Stimulated activated CD8-positive, alpha-beta memory T cell treated with anti-CD3 and anti-CD28 coated beads, Interleukin-2, amount 100 ng/mL, for 1 hour (primary cell): ENCODE measurements at places on chromosomes 4 and X.

- no peak for DNase-seq
These were observed 52.7 kb downstream of the SPINK2 start for GRCh38 chr4:56768763-56769162.

DNA sequence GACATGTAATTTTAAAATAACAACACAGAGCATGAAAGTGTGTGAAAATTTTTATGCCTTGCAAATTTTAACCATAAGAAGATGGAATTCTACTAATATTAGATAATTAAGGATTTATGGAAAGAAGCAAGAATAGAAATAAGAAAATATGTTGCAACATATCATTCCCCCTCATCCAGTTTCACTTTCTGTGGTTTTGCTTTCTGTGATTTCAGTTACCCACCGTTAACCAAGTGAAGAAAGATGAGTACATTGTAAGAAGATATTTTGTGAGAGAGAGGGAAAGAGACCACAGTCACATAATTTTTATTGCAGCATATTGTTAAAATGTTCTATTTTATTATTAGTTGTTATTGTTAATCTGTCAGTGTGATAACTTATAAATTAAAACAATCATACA lies 77.9 kb downstream of the ADAM29 start:
- DNase-seq: no peak

- DNase-seq: no peak
These were observed 48.7 kb downstream of the NOP14 start for GRCh38 chr4:2914256-2915126.

DNA sequence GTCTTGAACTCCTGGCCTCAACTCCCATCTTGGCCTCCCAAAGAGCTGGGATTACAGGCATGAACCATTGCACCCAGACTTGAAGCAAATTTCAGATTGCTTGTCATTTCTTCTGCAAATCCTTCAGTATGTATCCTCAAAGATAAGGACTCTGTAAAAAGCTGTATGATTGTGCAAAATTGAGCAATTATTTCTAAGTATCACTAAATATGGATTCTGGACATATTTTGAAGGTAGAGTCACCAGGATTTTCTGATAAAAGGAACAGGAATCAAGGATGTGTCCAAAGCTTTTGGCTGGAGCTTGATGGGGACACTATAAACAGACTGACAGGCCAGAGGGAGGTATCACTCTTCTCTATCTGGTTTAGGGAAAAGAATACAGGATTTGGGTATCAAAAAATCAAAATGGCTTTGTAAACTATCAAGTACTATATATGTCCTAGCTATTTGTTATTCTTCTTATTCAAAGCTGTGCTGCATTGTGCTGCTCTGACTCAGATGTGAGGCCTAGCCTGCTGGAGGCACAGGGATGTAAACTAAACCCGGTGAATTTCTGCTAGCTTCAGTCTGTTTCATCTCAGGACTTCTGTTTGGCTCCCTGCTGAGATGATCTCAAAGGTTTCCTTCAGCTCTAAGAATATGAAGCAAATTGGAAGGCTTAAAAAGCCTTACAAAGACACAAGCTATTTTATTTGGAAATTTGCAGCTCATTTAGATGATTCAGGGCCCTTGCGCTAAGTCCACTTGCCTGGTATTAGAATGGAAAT lies 8.3 kb downstream of the RPS4X start:
- DNase-seq: no peak

- DNase-seq: no peak
These were observed 3.5 kb downstream of the BCOR start for GRCh38 chrX:40094041-40094899.

DNA sequence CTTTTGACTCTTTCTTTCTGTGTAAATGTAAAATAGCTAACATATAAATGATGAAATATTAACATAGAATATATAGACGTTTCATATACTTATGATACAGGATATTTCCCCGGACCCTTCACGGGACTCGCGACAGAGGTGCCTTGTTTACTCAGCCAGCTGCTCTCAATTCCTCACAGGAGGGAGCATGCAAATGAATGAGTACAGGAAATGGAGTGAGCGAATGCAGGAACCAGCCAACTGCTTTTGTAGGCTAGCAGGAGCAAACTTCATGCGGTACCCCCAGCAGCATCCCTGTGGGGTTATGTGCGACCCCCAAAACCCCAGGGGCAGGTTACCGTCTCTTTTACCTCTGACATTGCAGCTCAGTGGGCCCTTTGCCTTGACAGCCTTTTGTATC lies 110.3 kb upstream of the PDHA2 start:
- DNase-seq: no peak

- DNase-seq: no peak
These were observed 23.6 kb upstream of the GLOD5 start for GRCh38 chrX:48737940-48738339.

- DNase-seq: no peak
These were observed 1.2 kb downstream of the HHIP start for GRCh38 chr4:144647095-144647561.

GRCh38 chrX:119273420-119274192 lies 37.5 kb downstream of the PGRMC1 start:
- DNase-seq: no peak

DNA sequence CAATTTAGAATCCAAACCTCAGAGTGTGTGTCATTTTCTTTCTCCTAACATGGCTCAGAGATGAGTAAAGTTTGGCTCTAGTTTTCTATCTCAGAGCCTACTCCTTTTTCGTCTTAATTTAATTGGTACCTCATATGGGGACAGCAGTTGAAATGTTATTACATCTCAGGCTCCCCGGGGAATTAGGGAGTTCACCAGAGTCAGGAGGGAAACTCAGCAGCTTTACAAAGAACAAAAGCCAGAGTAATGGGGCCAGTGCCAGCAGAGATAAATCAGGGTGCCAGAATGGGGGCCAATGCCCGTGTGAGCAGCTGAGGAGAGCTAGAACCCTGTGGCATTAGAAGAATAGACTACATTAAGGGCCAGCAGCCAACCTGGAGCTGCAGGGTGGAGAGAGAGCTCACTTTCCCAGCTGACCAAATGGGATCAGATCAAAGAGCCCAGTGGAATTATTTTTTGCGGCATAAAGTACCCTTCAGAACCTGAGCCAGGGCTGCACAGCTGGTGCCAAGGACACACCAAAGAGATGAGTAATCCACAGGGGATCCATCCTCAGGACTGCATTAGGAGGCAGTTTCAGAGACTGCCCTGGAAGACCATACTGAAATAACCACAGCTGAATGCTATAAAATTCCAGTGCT lies 207.1 kb upstream of the DKK2 start:
- DNase-seq: no peak

- DNase-seq: no peak
These were observed 21.4 kb downstream of the HMX1 start for GRCh38 chr4:8850074-8850829.

GRCh38 chrX:39012621-39013111 lies 211.4 kb downstream of the MID1IP1 start:
- no peak for DNase-seq

DNA sequence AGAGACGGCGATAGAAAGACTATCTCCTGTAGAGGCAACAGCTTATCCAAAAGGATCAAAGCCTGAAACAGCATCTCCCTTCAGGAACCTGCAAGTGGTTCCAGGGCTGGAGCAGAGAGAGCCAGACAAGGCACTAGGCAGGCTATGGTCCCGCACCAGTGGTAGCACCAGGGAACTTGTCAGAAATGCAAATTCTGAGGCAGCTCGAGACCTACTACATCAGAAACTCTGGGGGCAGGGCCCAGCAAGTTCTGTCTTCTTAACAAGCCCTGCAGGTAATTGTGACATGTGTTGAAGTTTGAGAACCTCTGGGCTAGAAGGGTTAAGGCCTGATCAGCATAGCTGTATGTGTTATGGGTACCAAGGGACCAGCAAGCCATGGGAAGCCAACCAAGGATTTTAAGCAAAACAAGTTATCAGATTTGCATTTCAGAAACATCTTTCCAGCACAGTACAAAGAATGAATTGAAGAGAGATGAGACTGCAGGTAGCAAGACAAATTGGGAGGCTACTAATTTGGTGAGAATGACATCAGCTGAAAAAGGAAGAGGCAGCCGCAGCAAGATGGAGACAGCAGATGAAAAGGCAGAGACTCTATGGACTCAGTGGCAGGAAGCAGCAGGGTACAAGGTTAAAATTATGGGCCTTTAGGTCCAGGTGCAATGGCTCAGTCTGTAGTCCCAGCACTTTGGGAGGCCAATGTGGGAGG lies 139.7 kb downstream of the TSPAN5 start:
- no peak for DNase-seq

DNA sequence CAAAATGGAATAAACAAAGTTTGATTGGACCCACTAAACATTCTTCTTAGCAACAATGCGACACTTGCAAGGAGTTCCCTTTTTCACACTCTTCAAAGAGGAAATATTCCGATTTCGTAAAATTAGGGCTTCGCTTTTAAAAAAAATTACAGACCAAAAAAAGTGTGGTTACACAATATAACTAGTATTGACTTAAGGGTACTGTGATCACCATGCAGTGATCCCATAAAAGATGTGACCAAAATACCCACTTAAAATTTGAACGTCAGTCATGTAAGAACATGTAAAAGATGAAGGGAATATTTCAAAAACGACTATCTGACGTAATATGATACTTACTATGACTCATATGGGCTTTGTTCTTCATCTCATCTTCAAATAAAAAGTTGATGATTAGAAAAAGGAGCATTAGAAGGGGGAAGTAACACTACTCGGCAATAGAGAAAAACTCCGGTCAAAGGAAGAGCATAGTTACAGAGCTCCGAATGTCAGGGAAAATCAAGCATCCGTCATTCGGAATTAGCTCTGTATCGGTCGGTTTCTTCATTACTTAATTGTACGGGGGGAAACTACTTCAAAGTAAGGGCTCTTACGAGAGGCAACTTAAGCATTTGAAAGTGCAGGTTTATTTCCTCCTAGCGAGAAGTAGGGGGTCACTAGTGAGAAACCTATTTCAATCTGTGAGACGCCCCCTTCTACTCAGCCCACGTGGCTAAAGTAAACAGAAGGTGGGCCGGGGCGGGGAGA lies 1.3 kb upstream of the TET2 start:
- DNase-seq: no peak

- DNase-seq: no peak
These were observed 79.4 kb upstream of the CLDN34 start for GRCh38 chrX:9887659-9888297.

DNA sequence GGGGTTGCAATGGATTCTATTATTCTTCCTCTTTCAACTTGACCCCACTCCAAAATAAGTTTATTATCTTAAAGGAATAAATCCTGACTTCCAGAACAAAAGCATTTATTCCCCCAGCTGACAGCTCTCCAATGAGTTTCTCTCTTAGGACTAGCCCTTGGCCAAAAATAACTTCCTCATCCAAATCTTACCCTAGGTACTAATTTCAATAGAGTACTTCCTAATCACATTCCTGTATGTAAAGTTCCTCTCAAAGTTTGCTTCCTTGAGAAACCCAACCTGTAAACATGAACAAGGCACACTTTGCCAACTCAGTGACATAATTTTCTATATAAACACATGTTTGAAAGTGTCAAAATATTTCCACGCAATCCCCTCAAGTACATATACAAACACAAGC lies 671.2 kb upstream of the GALNTL6 start:
- DNase-seq: no peak

GRCh38 chr4:932713-933070 lies 432 bp downstream of the TMEM175 start:
- no peak for DNase-seq

- no peak for DNase-seq
These were observed 71.3 kb upstream of the PUDP start for GRCh38 chrX:7219153-7219705.

DNA sequence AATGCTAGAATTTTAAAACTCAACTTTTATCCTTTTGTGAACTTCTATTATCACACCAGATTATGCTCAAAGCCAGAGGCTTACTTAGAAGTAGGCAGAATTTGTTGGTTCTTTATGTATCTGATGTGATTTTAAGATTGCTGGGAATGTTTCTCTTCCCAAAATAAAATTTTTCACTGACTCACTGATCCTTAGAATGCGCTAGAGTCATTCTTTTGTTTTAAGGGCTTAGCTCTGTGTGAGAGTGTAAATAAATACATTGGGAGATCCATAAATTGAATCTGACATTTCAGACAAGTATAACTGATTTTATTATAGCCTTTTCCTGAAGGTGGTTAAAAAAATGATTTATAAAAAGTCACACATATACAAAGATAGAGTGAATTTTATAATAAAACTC lies 101.3 kb downstream of the LARP1B start:
- DNase-seq: no peak

DNA sequence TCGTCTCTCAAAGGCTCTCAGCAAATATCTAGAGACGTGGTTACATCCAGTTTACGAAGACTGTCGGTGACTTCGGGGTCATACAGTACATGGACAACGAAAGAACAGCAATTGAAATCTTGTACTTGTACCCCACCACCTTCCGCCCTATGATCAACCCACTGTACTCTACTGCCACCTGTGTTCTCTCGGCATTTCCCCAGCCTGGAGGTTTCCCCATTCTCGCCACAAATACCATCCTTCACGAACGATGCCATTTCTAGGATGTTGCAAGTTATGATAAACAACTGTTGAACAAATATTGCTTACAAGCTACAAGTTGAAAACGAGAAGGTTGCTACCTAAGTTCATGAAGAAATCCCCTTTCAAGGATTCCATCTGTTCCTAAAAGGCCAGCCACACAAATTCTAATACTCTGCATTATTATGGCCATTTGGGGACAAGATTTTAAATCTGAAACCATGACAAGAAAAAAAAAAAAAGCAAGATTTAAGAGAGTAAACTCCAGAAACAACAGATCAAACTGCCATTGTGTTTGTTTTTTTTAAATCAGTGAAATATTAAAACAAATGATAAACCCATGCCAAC lies 1.6 kb downstream of the APBB2 start:
- DNase-seq: no peak

- DNase-seq: no peak
These were observed 16.7 kb downstream of the CLRN2 start for GRCh38 chr4:17531538-17532285.

- DNase-seq: no peak
These were observed 165.1 kb upstream of the PPP3CA start for GRCh38 chr4:101512416-101512815.

DNA sequence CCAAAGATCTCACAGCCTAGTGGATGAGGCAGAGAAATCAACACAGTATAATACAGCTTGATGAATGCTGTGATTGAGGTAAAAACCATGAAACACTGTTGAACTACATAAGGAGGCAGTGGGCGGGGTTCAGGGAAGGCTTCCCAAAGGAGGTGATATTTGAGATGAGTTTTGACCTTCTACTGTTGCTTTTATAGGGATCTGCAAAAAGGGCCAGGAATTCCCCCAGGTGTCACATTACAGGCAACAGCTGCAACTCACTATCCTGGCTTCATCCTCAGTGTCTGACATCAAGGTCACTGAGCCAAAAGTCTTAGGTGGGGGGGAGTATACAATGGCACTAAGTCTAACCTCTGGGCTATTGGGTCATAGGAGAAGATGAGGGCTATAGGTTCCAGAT lies 185.7 kb upstream of the NRK start:
- DNase-seq: no peak

DNA sequence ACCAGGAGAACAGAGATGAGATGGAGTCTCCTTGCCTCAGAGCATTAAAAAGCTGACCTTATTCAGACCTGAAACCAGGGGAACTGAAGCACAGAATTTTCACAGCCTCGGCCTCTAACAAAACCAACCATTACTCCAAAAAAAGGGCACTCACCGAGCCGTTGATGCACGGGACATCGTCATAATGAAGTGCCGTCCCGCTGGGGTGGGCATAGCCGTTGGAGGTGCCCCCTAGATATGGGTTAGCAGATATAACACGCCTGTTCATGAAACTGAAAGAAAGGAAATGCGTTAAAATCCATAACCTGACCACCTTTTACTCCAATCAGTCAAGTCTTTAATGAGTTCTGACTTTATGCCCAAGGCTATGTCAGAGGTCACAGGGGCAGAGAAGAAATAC lies 153.6 kb downstream of the AFAP1 start:
- no peak for DNase-seq
